ENCODE measurements at places on chromosomes 6 and 20.

GRCh38 chr20:20083807-20084206 lies 31.5 kb downstream of the CFAP61 start:
- peak; percentile 14 for DNase-seq

DNA sequence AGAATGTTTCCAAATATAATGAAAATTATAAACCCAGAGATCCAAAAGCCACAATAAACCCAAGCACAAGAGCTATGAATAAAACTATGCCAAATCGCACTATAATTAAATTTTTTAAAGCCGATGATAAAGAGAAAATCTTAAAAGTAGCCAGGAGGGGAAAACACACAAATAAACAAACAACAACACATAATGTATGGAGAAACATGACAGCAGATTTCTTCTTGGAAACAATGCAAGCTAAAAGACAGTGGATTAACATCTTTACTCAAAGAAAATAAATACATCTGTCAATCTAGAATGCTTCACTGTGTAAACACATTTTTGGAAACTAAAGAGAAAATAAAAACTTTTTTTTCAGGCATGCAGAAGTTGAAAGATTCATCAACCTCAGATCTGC lies 80.3 kb upstream of the RNF24 start:
- DNase-seq: no peak

DNA sequence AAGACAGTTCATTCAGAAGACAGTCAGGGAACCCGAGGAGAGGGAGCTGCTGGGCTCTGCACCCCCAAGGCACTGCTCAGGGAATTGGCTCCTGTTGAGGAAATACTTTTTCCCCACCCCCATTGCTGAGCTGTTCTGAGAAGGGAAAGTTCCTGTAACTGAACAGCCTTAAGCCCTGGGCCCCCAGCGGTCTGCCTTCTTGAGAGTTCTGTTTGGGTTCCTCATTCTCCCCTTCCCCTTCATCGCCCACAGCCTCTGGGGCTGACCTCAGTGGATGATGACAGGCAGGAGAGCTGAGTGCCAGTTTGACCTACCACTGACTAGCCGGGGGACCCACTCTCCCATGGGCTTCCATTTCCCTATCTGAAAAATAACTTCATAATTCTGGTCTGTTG lies 10.7 kb downstream of the HCK start:
- peak; percentile 12 for DNase-seq

DNA sequence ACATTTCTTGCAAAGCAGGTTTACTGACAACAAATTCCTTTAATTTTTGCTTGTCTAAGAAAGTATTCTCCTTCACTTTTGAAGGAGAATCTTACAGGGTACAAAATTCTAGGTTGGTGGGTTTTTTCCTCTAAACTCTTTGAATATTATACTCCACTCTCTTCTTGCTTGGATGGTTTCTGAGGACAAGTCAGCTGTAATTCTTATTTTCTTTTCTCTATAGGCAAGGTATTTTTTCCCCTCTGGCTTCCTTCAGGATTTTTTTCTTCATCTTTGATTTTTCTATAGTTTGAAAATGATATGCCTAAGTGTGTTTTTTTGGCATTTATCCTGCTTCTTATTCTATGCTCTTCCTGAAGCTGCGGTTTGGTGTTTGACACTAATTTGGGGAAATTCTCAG lies 112.5 kb upstream of the HIVEP1 start:
- no peak for DNase-seq

GRCh38 chr6:36757206-36757605 lies 59.6 kb downstream of the RAB44 start:
- DNase-seq: peak; percentile 75

GRCh38 chr6:25714765-25715164 lies 39.8 kb upstream of the SLC17A4 start:
- no peak for DNase-seq

GRCh38 chr6:104218116-104218515 lies 641.6 kb downstream of the HACE1 start:
- DNase-seq: no peak

- peak; percentile 96 for DNase-seq
Observed at GRCh38 chr6:41920921-41921711, at the start of the genes BYSL and MED20. BYSL (plus strand) TSS chr6:41921499; CDS start chr6:41921563, 64 bp downstream. MED20 (minus strand) TSS chr6:41921139; CDS start chr6:41921018, 121 bp downstream.

GRCh38 chr6:101417900-101418299 lies 24.4 kb downstream of the GRIK2 start:
- no peak for DNase-seq

GRCh38 chr20:49729780-49730179 lies 16.1 kb upstream of the B4GALT5 start:
- DNase-seq: no peak

- no peak for DNase-seq
Observed at GRCh38 chr20:38000293-38000692, 33.0 kb downstream of the TTI1 start.

GRCh38 chr20:46130534-46130933 lies 12.4 kb downstream of the CD40 start:
- DNase-seq: no peak

DNA sequence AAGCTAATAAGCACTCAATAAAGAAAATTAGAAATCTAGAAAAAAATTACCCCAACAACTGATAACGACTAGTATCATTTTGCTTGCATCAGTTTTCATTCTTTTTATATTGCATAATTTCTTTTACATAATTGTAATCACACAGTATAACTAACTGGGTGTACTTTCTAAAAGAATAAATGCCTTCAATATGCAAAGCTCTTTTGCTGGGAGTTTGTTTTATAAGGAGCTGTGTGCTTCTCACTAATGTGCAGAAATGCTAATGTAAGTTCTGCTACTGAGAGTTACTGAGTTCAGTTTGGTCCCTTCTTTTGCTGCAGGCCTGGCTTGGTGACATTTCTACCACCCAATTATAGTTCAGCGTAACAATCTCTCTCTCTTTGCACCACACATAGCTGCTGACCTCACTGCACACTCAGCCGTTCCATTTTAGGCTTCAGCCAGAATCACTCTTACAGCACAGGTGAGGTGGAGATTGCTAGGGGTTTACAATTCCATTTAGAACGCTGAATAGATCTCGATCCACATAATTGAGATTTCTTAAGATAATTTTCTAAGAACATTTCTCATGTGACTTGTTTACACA lies 20.9 kb upstream of the KLHL31 start:
- DNase-seq: no peak

- DNase-seq: no peak
Observed at GRCh38 chr6:98931696-98932095, 16.1 kb downstream of the FBXL4 start.

GRCh38 chr20:42635699-42636411 lies 553.9 kb downstream of the PTPRT start:
- no peak for DNase-seq

DNA sequence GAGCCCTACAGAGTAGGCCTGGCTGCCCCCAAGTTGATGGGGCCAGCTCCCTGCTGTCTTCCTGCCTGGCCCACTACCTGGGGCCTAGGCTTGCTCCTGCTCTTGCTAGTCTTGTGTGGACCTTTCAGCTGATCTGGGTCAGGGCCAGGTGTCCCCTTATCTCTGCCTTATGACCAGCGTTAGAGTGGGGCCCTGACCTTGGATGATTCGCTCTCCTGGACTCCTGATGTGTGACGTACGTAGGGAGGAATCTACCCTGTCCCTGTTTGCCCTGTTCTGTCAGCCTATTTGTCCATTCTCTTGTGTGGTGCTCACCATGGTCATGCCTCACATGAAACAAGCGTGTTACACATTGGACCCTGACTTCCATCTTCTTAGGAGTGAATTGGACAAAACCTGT lies 571.8 kb downstream of the QKI start:
- DNase-seq: no peak

DNA sequence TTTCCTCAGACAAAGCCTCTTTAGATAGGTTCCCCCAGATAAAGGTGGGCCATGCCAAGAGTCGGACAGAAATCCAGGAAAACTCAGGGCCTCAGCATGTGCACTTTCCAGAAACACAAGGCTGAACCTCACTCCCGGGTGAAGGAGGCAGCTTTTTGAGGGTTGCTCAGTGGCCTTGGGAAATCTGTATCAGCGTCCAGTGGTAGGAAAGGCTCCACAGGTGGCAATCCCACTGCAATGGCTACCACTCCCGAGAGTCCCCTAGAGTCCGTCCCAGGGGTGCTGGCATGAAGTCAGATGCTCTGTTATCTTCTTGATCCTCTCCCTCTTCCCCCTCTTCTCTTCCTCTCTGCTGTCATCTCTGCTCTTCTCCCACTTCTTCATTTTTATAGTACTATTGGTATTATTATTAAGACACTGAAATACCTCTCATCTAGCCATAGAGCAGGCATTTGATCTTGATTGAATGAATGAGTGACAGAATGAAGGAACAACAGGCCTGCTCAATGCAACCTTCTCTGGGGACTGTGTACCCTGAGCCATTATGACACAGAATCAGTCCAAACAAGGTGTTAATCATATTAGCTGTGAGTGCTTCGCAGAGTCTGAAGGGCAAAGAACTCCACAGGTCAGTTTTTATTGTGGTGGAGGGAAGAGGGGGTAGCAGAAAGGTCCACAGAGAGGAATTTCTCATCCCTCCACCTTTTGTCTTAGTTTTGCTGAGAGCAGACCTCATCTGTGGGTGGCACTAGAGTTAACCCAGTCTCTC lies 13.3 kb downstream of the SLC22A1 start:
- DNase-seq: no peak

DNA sequence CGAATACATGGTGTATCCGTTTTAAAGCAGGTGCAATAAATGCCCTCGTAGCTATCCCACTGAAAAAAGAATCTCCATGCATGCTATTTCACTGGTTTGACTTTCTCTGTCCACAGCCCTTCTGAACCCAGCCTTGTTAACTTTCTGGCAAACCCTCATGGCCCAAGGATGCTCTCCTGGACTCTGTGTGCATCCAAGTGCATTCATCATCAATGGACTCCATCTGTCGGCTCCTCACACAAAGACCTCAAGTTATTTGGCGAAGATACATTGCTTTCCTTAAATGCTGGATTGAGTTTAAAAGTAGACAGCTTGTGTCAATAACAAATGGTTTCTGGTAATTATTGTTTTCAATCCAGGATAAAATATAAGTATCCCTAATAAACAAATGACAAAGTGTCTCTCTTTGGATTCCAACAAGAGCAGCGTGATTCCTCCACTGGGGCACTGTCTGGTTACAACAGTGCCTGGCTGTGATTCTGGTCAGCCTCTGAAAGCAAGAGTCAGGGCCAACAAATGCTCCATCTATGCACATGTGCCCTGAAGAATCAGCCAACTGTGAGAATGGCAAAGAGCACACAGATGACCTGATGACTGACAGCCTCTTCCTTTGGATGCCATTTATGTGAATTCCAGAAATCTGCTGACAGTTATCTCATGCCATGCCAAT lies 55.7 kb downstream of the FYN start:
- DNase-seq: no peak

- no peak for DNase-seq
Observed at GRCh38 chr20:3680701-3681351, 984 bp downstream of the ADAM33 start.

DNA sequence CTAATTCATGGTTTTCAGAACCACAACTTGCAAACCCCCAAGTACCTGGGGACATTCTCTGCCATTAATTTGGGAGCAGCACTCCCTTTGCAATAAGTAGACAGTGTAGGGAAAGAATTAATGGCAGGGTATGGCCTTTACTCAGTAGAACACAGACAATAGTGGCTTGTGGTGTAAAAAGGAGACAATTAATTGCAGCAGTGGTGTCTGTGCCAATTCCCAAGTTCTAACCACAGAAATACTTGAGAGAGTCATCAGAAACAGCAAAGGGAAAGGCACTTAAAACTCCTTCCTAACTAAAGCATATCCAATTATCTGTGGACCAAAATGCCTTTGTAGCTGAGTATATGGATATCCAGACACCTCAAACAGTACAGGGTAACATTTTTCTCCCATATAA lies 257.6 kb upstream of the POU3F2 start:
- DNase-seq: no peak

- DNase-seq: no peak
Observed at GRCh38 chr6:80967609-80968008, 784.9 kb downstream of the TENT5A start.

DNA sequence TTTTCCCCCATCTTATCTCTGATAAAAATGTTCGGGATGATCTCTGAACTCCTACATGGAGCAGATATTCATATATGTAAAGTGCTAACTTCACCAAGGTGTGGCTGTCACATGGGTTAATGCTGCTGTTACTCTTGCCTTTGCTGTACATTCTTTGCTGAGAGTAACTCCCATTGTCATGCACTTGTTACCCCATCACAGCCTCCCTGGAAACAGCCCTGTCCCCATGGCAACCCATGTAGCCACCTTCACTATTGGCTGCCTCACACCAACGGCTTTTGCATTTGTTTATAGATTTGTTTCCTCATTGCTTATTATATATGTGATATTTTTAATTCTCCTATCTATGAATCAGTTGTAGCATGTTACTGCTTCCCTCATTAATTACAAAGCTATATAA lies 17.3 kb upstream of the IBTK start:
- no peak for DNase-seq

- DNase-seq: no peak
Observed at GRCh38 chr20:52193133-52193532, 1.6 kb upstream of the ZFP64 start.

DNA sequence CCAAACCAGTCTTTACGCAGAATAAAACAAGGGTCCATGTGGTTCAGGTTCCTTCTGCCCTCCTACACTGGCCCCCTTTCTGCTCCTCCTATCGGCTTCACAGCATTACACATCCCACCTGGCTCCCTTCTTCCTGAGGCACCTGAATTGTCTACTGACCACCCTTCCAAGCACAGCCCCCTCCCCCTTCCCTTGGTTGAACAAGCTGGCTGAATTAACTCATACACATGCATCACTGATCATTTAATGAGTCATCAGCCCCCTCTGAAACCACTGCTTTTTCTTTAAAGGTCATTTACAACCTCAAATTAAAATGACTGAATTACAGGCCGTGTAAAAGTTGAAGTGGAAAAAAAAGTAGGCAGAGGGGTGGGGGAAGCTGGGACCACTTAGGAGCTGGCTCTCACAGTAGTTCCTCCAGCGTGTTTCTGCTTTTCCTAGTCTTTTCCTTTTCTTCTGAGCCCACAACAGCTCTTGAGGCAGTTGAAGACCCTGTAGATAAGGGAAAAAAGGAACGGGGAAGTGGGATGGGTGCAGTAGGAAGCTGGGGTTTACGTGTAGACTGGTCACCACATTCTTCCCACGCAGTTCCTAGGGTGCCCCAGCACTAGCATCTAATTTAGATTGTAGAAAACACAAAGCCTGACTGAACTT lies 67.6 kb downstream of the FYN start:
- peak; percentile 88 for DNase-seq

Measured in activated CD4-positive, alpha-beta T cell treated with anti-CD3 and anti-CD28 coated beads, Interleukin-2, amount 50 U/mL, for 16 hours (primary cell).